ENCODE measurements at places on chromosomes 7 and 10.
A peak's percentile ranks its signal among the peaks of the same experiment; 100 is the strongest.

DNA sequence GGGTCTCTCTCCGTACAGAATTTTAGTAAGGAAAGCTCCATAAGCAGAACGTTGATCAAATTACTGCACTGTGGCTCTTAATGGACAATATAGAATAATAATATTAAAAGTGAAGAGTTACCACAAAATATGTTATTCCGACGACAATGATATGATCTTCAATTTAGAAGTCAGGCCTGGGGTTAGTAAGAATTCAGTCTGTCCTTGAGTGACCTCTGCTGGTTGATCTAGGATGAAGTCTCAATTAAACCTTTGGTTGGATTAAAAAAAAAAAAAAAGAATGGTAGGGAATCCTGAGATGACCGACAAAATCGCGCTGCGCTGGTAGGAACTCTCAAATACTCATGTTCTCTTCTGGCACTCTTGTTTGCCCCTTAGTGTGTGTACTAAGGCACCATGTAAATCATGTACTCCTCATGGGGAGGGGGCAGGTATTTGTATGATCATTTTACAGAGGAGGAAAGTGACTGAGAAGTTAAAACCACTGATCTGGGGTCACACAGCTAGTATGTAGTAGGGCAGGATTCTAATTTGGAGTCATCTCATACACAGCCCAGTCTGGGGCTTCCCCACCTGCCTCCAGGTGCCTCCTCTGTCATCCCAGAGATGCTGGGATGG, 161.3 kb upstream of the NPVF start:
- DNase-seq = no peak

- DNase-seq = no peak
Observed at GRCh38 chr7:128962899-128963298, 25.2 kb downstream of the IRF5 start.

DNA sequence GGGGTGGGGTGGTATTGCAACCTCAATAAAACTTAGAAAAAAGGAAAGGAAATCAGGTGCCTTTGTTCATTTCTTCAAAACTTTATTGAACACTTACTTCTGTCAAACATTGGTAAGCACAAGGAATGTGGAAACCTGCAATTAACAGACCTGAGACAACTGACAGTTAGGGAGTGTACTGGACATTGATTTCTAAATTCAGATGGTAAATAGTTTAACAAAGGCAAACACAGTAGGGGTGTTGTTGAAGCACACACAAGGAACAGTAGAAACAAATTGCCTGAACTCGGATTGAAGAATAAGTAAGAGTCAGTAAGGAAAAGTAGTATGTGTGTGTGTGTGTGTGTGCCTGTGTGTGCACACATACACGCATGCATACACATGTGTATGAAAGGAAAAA, 108.6 kb downstream of the CSTF2T start:
- no peak for DNase-seq

DNA sequence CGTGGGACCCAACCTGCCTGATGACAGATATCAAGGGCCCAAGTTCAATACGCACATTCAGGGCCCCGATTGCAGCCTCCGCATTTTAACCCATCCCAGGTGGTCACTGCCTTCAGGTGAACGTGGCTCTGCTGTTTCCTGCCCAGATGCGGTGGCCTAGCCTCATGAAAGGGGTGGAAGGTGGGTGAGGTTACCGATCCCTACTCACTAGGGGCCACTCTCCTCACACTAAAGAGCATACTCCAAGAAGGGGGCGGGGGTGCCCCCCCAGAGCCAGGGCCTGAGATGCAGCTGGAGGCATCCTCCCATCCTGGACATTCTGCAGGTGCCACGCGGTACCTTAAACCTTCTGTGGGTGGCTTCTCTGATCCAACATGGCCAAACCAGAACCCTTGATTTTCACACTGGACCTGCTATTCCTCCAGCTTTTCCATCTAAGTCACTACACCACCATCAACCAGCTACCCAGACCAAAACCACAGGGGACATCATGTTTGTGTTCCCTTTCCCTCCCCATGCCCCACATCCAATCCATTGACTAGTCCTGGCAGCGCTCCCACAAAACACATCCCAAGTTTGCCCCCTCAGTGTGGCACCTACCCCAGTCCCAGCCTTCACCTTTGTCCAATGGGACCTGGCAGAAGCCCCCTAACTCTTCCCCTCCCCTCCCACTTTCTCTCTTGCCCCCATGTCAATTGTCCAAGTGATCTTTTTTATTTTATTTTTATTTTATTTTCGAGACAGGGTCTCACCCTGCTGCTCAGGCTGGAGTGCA, 30.0 kb downstream of the PRLHR start:
- DNase-seq = no peak

DNA sequence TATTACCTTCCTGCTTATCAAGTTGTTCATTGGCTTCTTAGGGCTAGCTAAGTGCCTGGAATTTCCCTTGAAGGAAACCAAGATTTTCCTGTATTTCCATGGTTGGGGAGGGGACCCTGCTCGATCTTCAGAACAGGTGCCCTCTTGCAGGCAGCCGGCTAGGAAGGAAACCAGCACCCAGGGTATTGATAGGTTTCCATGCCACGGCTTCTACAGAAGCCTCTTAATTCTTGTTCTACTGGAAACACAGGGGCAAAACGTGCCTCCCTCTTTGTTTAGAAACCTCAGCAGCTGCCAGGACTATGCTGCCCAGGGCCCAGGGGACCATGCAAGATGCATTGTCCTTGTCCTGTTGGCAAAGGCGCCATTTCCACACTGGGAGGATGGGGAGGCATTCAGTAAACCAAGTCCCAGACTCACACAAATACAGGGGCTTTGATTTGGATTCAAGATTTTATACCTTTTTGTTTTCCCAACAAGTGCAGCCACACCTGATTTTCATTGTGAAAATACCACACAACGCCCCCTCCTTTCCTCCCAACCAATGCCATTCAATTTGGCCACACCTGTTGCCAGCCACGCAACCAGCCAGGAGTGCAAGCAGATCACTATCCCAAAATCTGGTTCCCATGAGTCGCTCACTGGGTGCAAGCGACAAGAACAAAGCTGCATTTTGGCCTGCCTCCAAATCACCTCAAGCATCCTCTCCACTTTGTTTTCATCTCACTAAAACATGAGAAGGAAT, 29.6 kb downstream of the C10orf71 start:
- DNase-seq = no peak

- no peak for DNase-seq
Observed at GRCh38 chr7:28939844-28940544, 18.1 kb downstream of the TRIL start.

DNA sequence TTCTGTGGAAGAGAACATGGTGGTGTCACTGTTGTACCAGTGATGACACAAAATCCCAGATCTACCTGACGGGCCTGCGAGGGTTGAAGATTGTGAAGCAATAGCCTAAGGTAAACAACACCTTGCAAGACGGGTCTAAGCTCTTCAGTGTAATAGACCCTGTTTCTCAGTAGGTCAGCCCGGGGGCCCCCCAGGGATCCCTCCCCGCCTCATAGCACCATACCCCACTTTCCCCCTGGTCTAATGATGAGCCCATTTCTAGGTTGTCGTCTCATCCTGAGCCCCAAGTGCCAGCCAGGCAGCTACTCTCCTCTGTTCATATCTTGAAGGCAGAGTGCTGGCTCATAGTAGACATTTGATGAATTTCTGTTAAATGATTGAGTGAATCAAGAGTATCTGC, 2.6 kb upstream of the ACTR3C start:
- no peak for DNase-seq

DNA sequence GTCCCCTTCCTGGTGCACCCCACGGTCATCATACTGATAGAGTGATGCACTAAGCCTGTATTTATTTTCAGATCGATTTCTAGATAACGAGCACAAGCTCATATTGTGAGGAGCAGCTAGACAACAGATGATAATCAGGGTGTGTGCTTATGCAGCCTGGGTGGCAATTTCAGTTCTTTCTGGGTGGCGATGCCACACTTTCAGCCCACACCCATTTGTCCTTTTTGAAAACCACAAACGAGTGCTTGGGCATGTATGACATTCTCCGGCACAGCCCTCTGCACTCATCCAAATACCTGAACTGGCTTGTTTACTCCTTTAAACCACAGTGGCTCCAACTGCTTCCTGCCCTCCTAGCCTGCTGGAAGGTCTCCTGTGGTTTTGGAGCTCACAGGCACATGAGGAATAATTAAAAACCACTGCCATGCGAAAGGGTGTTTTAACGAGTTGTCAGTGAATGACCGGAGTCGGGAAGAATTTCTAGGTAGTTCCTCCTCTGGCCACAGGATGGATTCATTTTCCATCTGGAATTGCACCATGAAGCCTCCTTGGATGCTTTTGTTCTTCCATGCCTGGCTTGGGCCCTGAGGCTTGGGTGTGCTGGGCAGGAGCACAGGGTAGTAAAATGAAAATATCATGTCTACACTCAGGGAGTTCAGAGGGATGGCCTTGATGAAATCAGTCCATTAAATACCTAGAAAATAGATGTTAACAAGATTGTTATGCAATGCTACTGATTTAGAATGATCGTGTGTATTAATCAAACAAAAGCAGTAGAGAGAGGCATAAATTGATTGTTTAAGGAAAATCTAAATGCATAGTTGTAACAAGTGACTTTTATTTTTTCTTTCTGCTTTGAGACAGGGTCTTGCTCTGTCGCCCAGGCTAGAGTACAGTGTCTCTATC, 52.4 kb upstream of the ITGB1 start:
- DNase-seq = no peak

DNA sequence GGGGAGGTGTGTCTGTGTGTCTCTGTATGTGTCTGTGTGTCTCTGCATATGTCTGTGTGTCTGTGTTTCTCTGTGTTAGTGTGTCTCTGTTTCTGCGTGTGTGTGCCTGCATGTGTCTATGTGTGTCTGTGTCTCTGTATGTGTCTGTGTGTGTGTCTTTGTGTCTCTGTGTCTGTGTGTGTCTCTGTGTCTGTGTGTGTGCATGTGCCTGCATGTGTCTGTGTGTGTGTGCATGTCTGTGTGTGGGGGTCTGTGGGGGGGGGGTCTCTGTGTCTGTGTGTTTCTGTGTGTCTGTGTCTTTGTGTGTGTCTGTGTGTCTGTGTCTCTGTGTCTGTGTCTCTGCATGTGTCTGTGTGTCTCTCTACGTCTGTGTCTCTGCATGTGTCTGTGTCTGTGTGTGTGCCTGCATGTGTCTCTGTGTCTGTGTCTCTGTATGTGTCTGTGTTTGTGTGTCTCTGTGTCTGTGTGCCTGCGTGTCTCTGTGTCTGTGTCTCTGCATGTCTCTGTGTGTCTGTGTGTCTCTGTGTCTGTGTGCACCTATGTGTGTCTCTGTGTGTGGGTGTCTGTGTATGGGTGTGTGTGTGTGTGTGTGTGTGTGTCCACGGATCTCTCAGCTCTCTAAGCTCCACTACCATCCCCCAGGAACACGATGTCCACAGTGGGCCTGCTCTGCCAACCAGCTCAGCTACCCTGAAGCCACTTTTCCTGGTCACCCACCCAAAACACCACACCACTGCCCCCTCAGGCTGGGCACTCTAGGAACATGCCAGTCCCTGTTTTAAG, 41.7 kb downstream of the RASGEF1A start:
- DNase-seq = no peak

GRCh38 chr10:133336577-133337369, at the start of gene CALY:
CALY (minus strand) TSS chr10:133336896; CDS start chr10:133328989, 7,907 bp downstream.
- peak; percentile 65 for DNase-seq

DNA sequence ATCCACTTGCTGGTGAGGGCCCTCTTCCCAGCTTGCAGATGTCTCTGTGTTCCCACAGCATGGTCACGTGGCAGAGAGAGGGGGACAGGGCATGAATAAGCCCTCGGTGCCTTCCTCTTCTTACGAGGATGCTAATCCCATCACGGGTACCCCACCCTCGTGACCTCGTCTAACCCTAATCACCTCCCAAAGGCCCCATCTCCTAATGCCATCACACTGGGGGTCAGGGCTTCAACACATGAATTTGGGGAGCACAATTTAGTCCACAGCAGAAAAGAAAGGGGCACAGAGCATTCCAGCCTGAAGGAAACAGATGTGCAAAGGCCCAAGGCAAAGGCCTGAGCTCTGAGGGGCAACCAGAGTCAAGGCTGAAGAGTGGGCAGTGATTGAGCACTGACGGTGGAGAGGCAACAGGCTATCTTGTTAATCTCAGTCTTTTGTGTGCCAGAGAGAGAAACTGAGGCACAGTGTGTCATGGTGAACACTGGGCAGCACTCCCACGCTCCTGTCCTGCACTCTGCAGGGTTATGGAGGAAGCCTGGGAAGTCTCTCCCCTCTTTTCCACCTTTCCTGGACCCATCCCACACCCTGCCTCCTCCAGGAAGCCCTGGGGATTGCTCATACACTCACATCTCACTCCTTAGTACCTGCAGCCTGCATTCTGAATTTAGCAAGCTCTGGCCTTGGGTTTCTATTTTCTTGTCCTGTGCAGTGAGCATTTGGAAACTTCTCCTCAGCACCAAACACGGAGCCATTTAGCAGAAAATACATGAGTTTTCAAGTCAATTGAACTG, 49.0 kb downstream of the ALOX5 start:
- no peak for DNase-seq

DNA sequence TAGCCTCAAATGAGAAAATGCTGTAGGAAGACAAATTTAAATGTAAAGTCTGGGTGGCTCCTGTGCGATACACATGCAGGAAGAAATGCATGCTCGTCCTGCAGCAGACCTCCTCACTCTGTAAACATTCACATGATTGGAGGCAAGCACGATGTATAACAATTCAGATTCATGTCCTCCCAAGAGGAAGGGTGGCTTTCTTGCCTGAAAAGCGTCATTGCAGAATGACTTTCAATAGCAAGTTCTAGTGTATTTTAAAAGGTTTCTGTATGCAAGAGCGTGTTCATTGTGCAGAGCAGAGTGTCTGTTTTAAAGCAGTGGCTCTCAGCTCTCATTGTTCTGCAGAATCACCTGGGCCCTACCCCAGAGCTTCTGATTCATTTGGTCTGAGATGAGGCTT, 170.3 kb upstream of the CELF2 start:
- no peak for DNase-seq

GRCh38 chr7:23662124-23662983, 17.6 kb upstream of the FAM221A start:
- no peak for DNase-seq

DNA sequence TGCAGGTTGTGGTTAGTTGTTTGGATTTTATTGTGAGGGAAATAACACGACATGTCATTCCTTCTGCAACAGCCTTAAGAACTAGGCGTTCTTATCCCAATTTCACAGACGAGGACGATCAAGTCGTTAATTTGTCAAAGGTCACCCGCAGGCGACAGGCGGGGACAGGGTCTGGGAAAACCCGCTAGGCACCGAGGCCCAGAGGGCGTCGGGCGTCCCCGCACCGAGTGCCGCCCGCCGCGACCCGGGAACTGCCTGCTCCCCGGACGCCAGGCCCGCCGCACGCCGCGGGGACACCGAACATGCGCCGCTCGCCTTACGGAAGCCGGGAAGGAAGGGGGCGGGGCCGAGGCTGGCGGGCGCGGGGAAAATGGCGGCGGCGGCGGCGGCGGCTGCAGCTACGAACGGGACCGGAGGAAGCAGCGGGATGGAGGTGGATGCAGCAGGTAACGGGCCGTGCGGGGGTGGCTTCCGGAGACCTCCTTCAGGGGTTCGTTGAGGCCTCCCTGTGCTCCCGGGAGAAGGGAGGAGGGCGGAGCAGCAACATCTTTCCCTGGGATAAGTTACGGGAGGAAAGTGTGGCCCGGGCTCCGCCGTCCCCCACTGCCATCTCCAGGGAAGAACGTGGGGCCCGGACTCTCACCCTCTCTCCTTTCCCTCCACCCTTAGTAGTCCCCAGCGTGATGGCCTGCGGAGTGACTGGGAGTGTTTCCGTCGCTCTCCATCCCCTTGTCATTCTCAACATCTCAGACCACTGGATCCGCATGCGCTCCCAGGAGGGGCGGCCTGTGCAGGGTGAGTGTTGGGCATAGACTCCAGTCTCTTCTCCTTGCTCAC, at the start of gene COPS6:
TSS of gene COPS6 (plus strand) at position 349 of the 837 bp plus-strand sequence. CDS start at position 371, 22 bp downstream.
- DNase-seq = peak; percentile 77

GRCh38 chr7:41466760-41467384, 236.0 kb downstream of the INHBA start:
- no peak for DNase-seq
